ENCODE measurements at places on chromosomes 7 and 10.

DNA sequence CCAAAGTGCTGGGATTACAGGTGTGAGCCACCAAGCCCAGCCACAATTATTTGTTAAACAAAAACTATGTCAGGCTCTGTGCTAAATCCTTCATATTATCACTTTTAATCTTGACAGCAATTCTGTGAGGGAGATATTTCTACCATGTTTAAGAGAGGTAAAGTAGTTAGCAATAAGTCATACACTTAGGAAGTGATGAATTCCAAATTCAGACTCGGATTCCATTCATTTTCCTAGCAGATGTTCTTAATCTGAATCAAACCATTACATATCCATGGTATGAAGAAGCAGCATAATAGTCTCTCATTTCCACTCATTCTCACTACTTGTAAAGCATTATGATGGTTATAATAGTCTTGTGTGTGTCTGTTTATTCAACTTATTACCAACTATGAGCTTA, 2.9 kb upstream of the CD36 start:
- H3K27ac ChIP-seq: no peak overlapping the region
- DNase-seq: no peak
- no peaks in the 10 kb centered on the region for H3K27me3 ChIP-seq

DNA sequence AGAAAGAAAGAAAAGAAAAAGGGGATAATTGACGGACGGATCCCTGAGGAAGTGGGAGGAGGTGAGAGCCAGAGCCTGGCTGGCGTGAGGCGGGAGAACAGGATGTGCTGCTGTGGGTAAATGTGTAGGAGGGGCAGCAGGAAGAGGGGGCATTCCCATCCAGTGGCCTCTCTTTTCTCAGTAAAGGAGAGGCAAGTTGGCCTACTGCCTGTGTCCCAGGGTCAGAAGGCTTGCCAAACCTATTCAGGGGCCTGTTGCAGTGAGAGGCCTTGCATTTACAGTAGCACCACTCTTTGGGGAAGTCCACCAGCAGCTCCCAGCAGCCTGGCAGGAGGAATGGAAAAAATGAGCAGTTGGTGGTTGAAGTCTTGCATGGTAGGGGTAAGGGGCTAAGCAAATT, 26.6 kb upstream of the ASCC1 start:
- no peak for DNase-seq
- H3K36me3 ChIP-seq: no peaks in the 10 kb centered on the region
- H3K4me1 ChIP-seq: peaks cover 9% of the 10 kb centered on the region
- H3K4me3 ChIP-seq: no peak overlapping the region
- H3K27ac ChIP-seq: no peak overlapping the region

- no peaks in the 10 kb centered on the region for H3K27me3 ChIP-seq
- no peak overlapping the region for H3K4me3 ChIP-seq
- DNase-seq: no peak
- H3K27ac ChIP-seq: no peak overlapping the region
- peaks cover 11% of the 10 kb centered on the region for H3K36me3 ChIP-seq
- no peaks in the 10 kb centered on the region for H3K4me1 ChIP-seq
Observed at GRCh38 chr10:95896071-95896850, 11.5 kb upstream of the CC2D2B start.

GRCh38 chr10:94129393-94130130, 135.8 kb downstream of the PLCE1 start:
- no peak for DNase-seq
- no peak overlapping the region for H3K27ac ChIP-seq
- no peak overlapping the region for H3K4me3 ChIP-seq

DNA sequence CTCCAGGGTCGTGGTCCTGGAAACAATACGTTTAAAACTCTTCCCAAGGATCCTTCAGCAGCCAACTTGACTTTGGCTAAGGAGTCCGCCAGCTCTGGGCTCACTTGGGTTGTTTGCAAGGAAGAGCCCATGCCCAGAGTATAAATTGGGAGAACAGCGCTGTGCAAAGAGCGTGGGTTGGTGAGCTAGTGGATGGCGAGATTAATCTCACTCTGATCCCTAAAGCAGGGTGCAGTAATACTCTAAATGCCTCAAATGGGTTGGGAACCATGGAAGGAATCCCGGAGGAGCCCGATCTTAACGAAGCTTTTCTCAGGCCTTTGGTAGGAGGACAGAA, 495 bp upstream of the SDHAF3 start:
- H3K27me3 ChIP-seq: no peaks in the 10 kb centered on the region
- no peak for DNase-seq

GRCh38 chr10:5234106-5234860, 37.6 kb downstream of the AKR1C4 start:
- no peak overlapping the region for H3K27ac ChIP-seq
- H3K27me3 ChIP-seq: no peaks in the 10 kb centered on the region
- no peak for DNase-seq
- H3K36me3 ChIP-seq: no peaks in the 10 kb centered on the region

GRCh38 chr10:110609605-110610004, 34.5 kb upstream of the RBM20 start:
- no peak overlapping the region for H3K27ac ChIP-seq
- H3K4me3 ChIP-seq: no peak overlapping the region
- DNase-seq: no peak
- peaks cover 14% of the 10 kb centered on the region for H3K36me3 ChIP-seq
- peaks cover 11% of the 10 kb centered on the region for H3K4me1 ChIP-seq

DNA sequence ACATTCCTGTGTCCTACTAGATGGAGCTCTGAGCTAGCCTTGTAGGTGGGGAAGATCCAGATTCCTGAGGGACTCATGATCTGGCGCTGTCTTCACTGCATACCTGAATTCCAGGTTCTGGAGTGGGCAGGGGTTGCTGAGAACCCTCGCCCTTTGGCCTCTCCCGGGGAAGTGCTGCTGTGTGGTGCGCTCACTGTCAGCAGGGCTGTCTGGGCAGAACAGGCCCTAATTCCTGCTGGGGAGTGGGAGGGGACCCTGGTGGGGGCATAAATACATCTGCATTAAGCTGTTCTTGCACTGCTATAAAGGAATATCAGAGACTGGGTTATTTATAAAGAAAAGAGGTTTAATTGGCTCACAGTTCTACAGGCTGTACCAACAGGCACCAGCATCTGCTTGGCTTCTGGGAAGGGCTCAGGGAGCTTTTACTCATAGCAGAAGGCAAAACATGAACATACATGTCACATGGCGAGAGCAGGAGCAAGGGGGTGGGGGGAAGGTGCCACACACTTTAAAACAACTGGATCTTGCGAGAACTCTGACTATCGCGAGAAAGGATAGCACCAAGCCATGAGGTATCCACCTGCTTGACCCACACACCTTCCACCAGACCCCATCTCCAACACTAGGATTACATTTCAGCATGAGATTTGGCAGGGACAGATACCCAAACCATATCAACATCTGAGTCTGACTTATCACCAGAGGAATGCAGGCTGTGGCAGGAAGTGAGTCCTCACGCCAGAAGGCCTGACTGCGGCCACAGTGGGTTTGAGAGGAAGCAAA, 115.0 kb downstream of the ADCY1 start:
- no peaks in the 10 kb centered on the region for H3K4me1 ChIP-seq
- DNase-seq: no peak
- no peak overlapping the region for H3K27ac ChIP-seq
- no peaks in the 10 kb centered on the region for H3K36me3 ChIP-seq

DNA sequence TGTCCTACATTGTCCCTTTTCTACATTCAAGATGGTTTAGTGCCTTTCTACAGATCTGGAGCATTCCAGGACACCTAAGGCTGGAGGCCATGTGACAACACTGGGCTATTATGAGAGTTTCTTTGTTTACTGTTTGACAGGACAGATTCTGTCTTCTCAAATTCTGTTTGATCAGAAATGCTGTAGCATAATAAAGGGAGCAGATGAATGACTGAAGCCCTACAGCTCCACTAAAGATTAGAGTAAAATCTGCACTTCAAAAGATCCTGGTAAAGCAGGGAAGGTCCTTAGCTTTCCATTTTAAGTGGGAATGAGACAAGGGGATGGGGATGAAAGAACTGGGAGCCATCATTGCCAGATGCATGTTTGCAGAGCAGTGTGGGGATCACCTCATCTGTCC, 38.4 kb downstream of the TMEM229A start:
- no peak overlapping the region for H3K27ac ChIP-seq
- DNase-seq: peak; percentile 2
- no peak overlapping the region for H3K4me3 ChIP-seq
- H3K36me3 ChIP-seq: no peaks in the 10 kb centered on the region
- H3K4me1 ChIP-seq: peaks cover 17% of the 10 kb centered on the region
- no peaks in the 10 kb centered on the region for H3K27me3 ChIP-seq

DNA sequence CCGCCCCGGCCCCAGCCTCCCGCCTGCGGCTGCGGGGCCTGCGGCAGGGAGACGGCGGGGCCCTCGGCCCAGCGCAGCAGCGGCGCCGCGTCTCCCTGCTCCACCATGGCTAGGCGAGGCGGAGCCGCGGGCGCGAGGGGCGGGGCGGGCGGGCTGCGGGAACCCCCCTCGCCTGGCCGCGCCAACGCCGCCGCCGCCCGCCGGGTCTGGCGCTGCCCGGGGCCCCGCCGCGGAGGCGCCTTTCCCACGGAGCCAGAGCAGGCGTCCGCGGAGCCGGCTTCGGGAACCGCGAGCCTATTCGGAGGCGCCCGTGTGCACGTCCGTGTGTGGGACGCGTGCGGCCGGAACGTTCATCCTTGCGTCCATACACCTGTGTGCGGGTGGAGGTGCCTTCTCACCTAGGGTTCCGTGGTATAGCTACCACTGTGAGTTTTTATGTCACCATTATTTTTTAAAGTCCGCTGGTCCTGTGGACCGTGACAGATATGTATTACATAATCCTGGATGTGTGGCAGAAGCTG, at the start of gene DENND11:
DENND11 (minus strand) TSS at position 120 of the 521 bp plus-strand sequence; CDS start at position 107, 13 bp downstream.
- H3K27ac ChIP-seq: no peak within 1 kb of the TSS
- H3K4me3 ChIP-seq: peak within 1 kb of the TSS; percentile 89
- H3K4me1 ChIP-seq: peaks cover 30% of the 10 kb centered on the region

GRCh38 chr7:17318146-17318545, 19.7 kb downstream of the AHR start:
- no peaks in the 10 kb centered on the region for H3K27me3 ChIP-seq
- H3K4me1 ChIP-seq: peaks cover 15% of the 10 kb centered on the region
- H3K27ac ChIP-seq: no peak overlapping the region
- no peak overlapping the region for H3K4me3 ChIP-seq

- no peak overlapping the region for H3K4me3 ChIP-seq
- H3K36me3 ChIP-seq: no peaks in the 10 kb centered on the region
- H3K4me1 ChIP-seq: peaks cover 14% of the 10 kb centered on the region
- no peak for DNase-seq
- no peaks in the 10 kb centered on the region for H3K27me3 ChIP-seq
- no peak overlapping the region for H3K27ac ChIP-seq
Observed at GRCh38 chr7:102918845-102919244, 6.0 kb downstream of the LRRC17 start.

DNA sequence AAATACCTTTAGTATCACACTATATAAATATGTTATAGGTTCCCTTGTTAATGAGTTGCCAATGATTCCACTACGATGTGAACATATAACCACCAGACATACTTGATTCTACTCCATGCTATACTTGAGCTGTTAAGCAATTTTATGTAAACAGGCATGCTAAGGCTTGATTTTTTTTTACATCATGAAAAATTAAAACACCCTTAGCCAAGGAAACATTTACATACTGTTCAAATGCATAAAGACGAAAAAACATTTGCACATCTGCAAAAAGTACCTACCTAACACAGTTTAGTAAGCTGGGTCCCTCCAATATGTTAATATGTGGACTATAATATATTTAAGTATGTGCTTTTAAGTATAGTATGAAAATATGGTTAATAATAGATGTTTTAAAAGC, 9.0 kb upstream of the CABCOCO1 start:
- no peaks in the 10 kb centered on the region for H3K27me3 ChIP-seq
- no peaks in the 10 kb centered on the region for H3K4me1 ChIP-seq
- H3K27ac ChIP-seq: no peak overlapping the region
- DNase-seq: no peak
- no peaks in the 10 kb centered on the region for H3K36me3 ChIP-seq

GRCh38 chr10:69403519-69403918, 13.2 kb downstream of the TACR2 start:
- H3K27me3 ChIP-seq: peaks cover 5% of the 10 kb centered on the region
- DNase-seq: no peak
- peaks cover 7% of the 10 kb centered on the region for H3K4me1 ChIP-seq
- no peaks in the 10 kb centered on the region for H3K36me3 ChIP-seq
- no peak overlapping the region for H3K27ac ChIP-seq

DNA sequence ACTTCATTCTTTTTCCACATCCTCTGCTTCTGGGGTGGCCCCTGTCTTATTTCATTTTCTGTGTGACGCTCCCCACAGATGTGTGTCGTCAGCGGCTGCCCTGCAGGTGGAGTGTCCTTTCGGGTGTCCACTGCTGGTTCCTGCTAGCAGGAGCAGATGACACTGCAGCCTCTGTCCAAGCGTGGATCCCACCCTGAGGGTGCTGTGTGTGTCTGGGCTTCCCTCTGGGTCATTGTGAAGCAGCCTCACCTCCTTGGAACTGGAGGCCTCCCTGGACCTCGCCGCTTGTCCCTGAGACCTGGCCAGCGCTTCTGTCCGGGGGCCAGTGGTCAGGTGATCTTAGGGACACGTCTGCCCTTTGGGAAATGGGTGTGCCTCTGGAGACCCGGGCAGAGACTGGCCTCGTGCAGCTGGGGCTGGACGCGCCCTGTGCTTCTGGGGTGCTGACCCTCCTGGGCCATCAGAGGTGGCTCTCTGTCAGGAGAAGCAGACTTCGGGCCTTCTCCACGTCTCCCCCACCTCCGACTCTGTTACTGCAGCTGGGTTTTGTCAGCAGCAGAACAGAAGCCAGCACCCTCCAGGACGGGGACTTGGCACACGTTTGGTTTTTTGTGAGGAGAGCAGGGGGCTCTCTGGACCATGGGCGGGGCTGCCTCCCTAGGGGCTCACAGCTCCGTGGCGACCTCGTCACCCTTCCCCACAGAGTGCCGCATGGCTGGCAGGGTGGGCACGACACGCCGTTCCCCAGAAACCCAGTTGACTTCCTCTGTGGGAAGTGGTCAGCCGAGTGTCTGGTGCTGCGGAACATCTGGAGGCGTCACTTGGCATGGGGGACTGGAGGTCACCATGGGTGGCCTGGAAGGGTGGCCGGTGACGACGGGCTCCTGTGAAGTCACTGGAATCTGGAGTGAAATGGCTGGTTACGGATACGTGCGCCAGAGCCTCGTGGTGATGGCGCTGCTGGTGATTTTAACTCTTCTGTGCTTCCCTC, 48.4 kb downstream of the INPP5A start:
- H3K4me3 ChIP-seq: no peak overlapping the region
- H3K27ac ChIP-seq: no peak overlapping the region
- H3K27me3 ChIP-seq: no peaks in the 10 kb centered on the region

GRCh38 chr10:115033898-115034297, 59.3 kb upstream of the ATRNL1 start:
- H3K27ac ChIP-seq: no peak overlapping the region
- no peak for DNase-seq
- peaks cover 14% of the 10 kb centered on the region for H3K4me1 ChIP-seq
- H3K4me3 ChIP-seq: no peak overlapping the region

DNA sequence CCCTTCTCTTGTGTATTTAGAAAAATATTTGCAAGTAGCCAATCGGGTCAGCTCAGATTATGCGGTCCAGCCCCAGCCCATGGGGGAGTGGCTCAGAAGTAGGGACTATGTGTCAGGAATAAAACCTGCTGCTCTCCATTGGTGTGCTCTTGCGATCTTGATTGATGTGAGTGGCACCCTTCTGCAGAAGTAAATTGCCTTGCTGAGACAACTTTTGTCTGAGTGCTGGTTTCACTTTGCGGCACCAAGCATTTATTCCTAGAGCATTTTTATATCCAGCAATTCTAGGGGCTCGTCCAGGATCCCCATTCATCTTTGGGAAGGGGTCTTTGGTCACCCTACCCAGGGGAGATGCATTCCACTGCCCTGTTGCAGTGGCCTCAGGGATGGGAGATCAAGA, 26.1 kb upstream of the FAM221A start:
- H3K27me3 ChIP-seq: no peaks in the 10 kb centered on the region
- H3K36me3 ChIP-seq: no peaks in the 10 kb centered on the region
- no peak overlapping the region for H3K27ac ChIP-seq
- no peak for DNase-seq
- no peak overlapping the region for H3K4me3 ChIP-seq
- peaks cover 8% of the 10 kb centered on the region for H3K4me1 ChIP-seq

All from neural progenitor cell (in vitro differentiated cells).